ENCODE measurements at places on chromosomes 11 and 22.

- no peak for DNase-seq
These were observed 99.0 kb downstream of the BRD1 start for GRCh38 chr22:49728570-49729271.

GRCh38 chr11:71372693-71373657 is 75.2 kb downstream of the DHCR7 start:
- no peak for DNase-seq

GRCh38 chr22:23414727-23415489 is 165.2 kb downstream of the IGLL1 start:
- DNase-seq: no peak

DNA sequence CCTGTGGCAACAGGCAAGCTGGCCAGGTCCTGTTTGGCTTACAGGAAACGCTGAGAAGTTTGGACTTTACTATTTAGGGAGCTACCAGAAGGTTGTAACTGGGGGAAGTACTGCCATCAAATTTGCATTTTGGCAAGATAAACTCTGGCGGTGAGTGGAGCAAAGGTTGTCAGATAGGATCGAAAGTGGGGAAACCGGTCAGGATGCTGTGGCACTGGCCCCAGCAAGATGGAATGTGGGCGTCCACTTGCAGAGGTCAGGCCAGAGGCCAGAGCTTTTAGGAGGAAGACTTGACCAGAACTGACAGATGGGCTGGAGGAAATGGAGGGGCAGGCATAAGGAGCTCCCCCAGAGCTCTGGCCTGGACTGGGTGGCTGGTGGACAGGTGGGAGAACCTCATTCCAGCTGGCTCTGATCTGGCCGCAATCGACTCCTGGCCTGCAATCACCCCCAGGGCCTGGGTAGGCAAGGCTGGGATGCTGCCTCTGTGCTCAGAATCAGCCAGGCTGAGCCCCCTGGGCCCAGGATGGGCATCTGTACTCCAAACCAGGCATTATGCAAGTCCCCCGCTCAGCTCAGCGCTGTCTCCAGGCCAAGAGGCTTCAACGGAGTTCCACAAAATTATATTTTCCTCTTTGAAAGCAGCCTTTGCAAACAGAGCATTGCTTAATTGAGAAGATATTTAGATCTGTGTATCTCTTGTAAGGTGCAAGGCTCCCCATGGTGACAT is 178.3 kb upstream of the NECTIN1 start:
- DNase-seq: no peak

GRCh38 chr11:92154110-92154509 is 70.5 kb upstream of the FAT3 start:
- no peak for DNase-seq

- no peak for DNase-seq
These were observed 1.1 kb upstream of the CD81 start for GRCh38 chr11:2375964-2376551.

Measured in activated gamma-delta T cell treated with anti-CD3 and anti-CD28 coated beads, Interleukin-2, amount 50 U/mL, for 16 hours (primary cell).